ENCODE measurements at places on chromosomes 1 and 21.

DNA sequence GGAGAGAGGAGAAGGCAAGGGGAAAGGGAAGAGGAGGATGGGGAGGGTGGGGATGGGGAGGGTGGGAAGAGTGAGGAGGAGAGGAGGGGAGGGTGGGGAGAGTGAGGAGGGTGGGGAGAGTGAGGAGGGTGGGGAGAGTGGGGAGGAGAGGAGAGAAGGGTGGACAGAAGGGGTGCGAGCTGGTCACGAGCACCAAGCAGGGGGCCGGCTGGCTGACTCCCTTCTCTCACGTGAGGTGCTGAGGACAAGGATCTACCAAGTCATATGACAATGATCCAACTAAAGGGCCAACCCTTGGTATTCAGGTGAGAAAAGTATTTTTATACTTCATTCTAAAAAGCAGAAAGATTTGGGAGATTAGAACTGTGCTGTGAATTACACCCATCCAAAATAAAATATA is 51.8 kb downstream of the COQ8A start:
- DNase-seq, result no peak

DNA sequence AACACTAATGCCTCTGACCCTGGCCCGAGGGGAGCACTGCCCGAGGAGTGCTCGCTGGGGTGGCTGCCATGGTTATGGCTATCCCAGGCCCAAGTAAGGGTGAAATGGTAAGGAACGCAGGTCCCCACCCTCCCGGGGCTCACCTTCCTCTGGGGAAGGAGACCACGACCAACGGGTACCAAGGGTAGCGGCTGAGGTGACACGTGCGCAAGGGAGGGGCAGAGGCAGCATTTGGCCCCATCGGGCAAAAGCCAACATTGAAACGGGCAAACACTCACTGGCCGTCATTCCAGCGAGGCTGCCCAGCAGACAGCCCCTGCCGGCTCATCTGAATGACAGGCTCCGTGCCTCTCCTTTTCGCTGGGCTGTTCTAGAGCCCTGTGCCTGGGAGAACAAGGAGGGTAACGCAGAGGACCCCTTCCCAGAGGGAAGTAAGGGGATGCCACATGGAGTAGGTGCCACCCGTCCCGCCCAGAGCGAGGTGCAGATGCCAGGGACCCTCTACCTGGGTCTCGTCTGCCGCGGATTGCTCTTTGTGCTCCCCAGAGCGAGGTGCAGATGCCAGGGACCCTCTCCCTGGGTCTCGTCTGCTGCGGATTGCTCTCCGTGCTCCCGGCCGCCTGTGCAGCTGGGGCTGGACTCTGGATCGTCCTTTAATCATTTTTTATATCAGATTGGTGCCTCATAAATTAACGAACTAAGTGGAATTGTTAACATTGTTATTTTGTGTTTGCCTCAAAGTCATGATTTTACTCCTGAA is 16.2 kb downstream of the ACTRT2 start:
- no peak for DNase-seq

DNA sequence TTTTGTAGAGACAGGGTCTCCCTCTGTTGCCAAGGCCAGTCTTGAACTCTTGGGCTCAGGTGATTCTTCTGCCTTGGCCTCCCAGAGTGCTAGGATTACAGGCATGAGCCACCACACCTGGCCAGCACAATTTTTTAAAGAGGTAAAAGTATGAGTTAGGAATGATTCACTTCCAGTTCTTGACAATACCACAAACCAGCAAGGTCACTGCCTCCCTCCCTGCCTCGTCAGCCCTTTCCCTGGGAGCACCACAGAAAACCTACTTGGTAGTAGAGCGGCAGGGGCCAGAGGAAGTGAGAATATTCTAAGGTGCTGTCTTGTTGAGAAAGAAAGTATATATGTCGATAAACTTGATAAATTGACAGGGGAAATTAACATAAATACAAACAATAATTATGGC is 10.8 kb upstream of the CDA start:
- no peak for DNase-seq

DNA sequence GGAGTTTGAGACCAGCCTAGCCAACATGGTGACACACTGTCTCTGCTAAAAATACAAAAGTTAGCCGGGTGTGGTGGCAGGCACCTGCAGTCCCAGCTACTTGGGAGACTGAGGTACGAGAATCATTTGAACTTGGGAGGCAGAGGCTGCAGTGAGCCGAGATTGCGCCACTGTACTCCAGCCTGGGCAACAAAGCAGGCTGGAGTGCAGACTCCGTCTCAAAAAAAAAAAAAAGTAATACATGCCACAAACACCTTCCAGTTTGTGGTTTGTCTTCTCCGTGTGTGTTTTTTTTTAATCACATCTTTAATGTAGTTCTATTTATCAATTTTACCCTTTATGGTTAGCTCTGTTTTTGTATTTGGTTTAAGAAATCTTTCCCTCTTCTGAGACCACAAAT is 22.3 kb downstream of the POGZ start:
- DNase-seq, result no peak

GRCh38 chr1:246773213-246773641 is 49.0 kb downstream of the SCCPDH start:
- no peak for DNase-seq

GRCh38 chr21:42556476-42556875 is 42.8 kb downstream of the SLC37A1 start:
- no peak for DNase-seq

- no peak for DNase-seq
Measured at GRCh38 chr1:89780721-89781120, 40.1 kb upstream of the LRRC8D start.

DNA sequence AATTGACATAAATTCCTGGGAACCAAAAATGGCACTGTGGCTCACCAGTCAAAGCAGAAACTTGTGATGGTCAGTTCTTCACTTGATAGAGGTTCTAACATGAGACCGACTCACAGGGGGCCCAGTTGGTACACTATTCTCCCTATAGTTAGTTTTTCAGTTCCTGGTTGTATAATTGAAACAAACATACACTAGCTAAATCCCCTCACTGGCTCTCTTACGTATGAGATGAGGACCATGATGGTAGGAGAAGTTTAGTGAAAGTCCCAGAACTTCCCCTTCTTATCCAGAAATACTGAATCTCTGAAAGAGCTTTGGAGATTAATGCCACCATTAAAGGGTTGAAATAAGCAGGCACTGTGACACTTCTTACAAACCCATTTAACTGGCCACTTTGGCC is 2.8 kb upstream of the S100B start:
- no peak for DNase-seq

GRCh38 chr1:231958448-231958847 is 331.9 kb downstream of the DISC1 start:
- DNase-seq, result no peak

- DNase-seq, result no peak
Measured at GRCh38 chr1:13832100-13832499, 132.1 kb downstream of the PRDM2 start.

All from GM12891 (cell line).